Activated T-cell treated with anti-CD3 and anti-CD28 coated beads for 1 hour (primary cell): ENCODE measurements at places on chromosomes 2 and 18.

DNA sequence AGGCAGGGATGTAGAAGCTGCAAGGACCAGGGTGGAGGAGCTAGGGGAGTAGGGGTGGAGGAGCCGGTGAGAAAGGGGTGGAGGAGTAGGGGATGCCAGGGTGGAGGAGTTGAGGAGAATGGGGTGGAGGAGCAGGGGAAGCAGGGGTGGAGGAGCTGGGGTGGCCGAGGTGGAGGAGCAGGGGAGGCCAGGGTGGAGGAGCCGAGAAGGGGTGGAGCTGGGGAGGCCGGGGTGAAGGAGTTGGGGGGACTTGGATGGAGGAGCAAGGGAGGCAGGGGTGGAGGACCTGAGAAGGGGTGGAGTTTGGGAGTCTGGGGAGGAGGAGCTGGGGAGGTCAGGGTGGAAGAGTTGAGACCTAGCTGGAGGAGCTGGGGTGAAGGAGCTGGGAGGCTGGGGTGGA lies 13.3 kb downstream of the SOX11 start:
- DNase-seq: no peak

DNA sequence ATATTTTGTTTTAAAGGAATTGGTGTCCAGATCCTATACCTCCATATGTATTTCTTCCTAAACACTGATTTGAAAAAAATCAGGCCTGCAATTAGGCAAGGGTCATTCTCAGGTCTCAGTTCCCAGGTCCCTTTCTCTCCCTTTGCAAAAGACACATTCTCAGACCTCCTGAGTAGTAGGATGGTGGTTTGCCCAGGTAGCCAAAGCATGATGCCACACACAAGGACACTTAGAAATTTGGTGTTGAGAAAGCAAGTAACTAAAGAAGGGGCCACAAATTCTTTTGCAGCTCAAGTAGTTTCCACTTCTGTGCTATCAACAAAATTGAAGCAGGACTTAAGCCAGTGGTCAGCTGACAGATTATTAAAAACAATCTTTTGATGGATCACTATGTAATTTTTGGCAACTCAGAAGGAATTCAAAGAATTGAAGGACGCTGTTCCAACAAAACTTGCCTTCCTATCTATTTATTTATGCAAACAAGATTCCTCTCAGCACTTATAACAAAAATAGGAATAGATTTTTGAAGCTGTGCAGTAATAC lies 6.6 kb upstream of the MYO5B start:
- DNase-seq: no peak

DNA sequence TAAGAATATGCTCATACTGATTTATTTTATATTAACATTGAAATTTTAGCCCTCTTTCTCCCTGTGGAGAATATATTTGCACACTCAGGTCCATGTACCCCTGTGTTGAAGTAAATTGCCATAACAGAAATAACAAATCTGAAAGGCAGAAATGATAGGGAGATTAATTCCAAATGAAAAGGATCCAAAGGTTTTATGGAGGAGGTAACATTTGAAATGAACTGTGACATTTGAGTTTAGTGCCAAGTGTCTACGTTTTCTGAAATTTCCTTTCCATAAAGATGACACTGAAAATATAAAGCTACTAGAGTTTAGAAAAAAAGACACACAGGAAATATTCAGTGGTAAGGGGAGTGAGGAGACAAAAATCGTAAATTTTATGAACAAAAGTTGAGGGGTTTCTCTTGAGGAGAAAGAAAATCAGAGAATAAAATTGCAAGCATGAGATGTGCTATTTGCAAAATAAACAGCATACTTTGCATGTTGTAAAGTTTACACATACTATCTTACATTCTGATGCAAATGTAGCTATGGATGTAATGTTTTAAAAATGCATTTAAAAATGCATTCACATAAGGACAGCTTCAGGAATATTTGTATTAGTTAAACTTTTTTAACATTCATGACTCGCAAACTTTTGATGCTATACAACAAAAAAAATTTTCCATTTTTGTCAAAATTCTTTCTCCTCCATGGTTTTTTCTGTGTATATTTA lies 69.5 kb downstream of the BAZ2B start:
- DNase-seq: no peak

DNA sequence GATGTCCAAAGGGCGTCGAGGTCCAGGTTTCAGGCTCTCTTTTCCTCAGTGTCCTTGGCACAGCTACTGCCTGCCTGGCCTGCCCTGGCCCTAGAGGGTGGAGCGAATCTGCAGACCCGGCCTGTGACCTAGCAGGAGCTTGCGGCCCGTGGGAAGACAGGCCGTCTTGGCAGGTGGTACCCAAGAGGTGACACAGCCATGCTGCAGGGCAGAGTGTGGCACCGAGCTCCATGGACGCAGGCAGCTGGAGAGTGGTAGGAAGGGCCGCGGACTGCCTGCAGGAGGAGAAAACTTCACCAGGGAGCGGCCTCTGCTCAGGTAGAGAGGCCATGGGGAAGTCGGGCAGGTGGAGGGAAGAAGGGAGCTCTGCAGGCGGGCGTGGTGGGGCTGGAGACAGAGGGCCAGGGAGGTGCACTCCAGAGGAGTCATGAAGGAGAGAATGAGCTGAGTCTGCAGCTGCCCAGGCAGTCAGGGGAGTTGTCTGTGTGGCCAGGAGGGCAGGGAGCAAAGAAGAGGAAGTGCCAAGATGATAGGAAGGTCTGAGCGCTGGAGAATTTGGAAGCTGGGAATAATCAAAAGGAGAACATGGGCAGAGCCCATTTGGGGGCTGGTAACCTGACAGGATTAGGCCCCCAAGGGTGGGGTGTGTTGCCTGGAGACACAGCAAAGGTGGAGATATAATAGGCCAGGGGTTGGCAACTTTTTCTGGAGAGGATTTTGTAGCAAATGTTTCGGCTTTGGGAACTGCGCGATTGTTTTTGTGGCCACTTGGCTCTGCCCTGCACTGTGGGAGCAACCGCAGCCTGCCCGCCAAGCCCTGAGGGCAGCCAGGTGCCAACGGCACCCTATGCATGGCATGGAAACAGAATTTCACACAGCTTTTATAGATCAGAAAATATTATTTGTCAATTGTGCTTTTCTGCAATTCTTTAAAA lies 154.4 kb upstream of the PXDN start:
- no peak for DNase-seq

DNA sequence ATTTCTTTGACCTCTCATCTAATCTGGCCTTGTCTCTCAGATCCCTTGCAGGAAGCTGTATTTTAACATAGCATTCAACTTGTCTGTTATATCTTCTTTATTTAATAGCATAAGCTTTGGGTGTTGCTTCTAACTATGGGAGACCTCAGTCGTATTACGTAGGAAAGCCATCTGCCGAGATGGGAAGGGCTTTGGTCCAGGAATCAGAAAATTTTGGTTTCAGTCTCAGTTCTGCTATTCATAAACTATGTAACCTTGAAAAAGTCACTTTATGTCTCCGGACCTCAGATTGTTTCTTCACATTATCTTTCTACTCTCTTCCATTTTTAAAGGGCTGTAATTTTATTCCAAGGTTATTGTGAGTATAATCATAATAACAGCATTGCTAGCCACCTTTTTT lies 297.7 kb downstream of the SATB2 start:
- DNase-seq: no peak

GRCh38 chr18:13527730-13528129 lies 198.6 kb downstream of the FAM210A start:
- DNase-seq: no peak

DNA sequence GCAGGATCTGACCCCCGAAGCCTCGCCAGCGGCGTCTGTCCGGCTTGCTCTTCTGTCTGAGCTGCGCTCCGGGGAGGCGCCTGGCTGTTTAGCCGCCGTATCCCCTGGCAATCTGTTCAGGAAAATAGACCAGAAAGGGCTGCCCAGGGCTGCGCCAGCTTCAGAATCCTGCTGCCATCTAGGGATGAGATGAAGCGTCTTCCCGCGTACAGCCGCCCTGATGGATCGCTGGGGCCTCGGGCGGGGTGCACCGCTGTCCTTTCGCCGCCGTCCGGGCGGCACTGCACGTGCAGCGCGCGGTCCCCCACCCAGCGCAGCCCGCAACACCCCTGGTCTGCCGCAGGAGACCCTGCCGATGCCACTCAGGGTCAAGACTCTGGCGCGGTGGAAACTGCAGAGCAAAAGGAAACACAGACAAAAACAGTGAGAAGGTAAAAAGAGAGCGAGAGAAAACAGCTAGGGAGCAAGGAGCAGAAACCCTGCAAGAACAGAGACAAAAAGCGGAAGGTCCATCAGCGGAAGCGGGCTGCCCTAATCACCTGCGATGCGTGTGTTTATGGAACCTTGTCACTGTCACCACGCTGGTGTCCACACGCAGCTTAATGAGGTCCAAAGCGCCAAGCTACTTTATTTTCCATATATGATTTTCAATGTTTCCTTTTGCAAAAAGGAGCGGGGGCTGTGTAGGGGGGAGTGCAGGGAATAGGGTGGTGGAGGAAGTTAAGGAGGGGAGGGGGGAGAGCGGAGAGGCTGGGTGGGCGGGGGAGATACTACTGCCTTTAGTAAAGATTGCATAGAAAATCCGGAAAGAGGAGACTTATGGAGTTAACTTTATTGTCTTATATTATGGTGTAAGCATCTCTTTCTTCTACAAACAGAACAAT lies 2113.3 kb upstream of the PIK3C3 start:
- DNase-seq: no peak

DNA sequence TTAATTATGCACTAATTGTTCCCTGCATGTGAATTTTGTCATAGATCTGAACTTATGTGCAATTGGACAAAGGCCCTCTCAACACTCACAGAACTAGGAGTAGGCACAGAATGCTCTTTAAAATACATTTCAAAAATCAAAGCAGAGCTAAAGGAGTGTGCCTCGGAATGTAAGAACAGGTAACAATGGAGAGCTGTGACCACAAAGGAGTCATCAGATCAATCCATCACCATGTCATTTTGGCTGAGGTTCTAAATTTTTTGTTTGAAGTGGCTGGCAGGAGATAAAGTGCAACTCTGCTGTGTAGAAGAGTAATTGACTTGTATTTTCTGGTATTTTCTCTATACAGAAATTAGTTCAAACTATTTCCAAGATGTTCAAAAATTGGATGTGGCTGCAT lies 155.4 kb downstream of the NRP2 start:
- DNase-seq: no peak

DNA sequence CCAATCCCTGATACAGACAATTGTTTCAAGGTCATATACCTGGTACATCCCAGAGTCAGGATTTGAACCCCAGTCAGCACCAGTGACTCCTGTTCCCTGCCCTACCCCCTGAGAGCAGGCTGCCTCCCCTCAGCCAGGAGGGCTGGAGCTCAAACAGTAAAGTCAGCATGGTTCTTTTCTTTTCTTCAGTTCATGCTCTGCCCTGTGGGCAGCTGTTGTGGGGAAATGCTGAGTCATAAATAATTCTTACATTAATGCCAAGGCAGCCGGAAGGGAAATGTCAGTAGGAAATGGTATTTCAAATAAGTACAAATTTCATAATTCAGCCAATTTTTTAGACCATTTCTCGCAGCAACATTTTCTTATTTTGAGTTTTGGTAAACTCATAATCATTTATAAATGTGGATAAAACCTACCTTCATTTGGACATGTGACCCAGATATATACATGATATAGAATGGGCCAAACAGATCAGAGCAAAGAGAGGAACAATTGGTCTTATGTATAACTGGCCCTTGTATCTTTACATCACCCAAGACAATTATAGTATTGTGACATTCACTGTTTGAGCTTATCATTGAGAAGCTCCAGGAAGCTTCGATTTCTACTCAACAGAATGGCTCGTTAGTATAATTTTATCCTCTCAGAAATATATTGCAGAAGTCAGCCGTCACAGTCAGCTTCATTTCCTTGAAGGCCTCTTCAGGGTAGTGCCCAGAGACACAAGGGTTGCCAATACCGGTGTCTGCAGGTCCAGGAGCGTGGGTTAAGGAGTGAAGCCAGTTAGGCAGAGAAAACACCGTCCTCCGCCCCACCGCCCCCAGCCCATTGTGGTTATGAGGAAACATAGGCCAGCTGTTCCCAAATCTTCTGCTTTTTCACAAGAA lies 28.0 kb upstream of the SCYGR1 start:
- no peak for DNase-seq

GRCh38 chr2:188293601-188294351 lies 2.1 kb downstream of the GULP1 start:
- no peak for DNase-seq

DNA sequence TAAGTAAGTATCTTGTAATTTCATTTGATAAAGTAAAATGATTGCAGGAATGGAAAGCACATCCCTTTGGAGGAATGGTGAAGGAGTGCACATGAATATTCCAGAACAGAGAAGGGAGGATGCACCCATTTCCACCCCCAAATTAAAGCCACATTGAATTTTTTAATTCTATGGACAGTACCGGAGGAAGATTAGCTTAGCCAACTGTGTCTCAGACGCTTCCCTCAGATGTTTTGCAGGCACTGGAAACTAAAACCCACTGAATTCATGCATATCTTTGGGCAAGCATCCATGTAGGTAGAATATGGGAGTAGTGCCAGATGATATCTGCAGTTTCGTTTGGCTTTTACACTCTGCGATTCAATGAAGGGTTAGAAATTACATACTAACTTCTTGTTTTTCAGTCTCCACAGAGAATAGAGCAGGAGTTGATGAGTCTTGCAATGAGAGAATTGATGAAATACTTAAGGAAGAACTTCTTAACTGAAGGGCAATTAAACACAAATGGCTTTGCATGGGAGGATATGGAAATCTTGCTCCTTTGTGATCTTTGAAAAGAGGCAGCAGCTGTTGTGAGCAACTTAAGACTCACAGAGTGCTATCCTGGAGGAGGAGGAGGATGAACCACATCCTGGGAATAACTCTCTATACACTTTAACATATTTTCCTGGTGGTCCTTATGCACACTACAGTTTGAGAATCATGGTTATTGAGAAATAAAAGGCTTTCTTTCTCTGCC lies 71.7 kb upstream of the MYO3B start:
- no peak for DNase-seq

- DNase-seq: no peak
Measured at GRCh38 chr2:48419884-48420511, 110.0 kb upstream of the STON1 start.

DNA sequence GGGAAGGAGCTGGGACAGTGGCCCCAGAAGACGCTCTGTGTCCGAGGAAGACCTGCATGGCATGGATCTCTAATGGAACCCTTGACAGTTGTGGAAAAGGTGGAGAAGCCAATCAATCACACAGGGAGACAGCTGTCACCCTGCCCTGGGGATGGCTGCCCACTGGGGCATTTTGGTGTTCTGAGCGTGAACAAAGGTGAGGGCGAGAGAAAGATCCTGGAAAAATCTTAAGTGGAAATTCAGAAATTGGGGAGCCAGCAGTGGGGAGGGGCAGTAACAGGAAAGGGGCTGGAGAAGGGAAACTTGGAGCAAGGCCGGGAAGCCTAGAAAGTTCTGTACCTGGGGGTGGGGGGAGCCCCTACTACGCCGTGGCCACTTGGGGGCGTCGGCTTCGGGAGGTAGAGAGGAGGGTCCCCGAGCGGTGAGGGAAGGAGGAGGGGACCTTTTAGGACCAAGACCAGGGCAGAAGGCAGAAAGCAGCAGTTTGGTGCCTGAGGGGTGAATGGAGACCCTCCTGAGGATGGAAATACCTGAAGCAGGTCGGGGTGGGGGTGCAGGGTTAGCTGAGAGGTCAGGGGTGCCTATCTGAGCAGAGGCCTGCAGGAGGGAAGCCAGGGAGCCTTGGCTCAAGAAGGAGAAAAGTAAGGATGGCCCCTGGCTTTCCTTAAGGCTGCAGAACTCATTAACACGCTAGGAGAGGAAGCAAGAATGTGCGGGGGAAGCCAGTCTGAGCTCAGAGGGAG lies 30.0 kb downstream of the NGEF start:
- DNase-seq: no peak
